Nucleus accumbens (tissue), 56 donors: ENCODE measurements at places on chromosomes 12 and 14.

- DNase-seq: no peak
Observed at GRCh38 chr14:70830998-70831781, 21.9 kb upstream of the MAP3K9 start.

- no peak for DNase-seq
Observed at GRCh38 chr12:101969-102878, 35.7 kb downstream of the IQSEC3 start.

- no peak for DNase-seq
Observed at GRCh38 chr12:45415393-45415817, 199.5 kb downstream of the ANO6 start.

- no peak for DNase-seq
Observed at GRCh38 chr14:68576031-68576430, 216.8 kb downstream of the ZFP36L1 start.
